ENCODE measurements at places on chromosomes 12 and 14.
A peak's percentile ranks its signal among the peaks of the same experiment; 100 is the strongest.

- no peak for ATAC-seq
Observed at GRCh38 chr12:124055066-124055465, 82.1 kb downstream of the ZNF664 start.

DNA sequence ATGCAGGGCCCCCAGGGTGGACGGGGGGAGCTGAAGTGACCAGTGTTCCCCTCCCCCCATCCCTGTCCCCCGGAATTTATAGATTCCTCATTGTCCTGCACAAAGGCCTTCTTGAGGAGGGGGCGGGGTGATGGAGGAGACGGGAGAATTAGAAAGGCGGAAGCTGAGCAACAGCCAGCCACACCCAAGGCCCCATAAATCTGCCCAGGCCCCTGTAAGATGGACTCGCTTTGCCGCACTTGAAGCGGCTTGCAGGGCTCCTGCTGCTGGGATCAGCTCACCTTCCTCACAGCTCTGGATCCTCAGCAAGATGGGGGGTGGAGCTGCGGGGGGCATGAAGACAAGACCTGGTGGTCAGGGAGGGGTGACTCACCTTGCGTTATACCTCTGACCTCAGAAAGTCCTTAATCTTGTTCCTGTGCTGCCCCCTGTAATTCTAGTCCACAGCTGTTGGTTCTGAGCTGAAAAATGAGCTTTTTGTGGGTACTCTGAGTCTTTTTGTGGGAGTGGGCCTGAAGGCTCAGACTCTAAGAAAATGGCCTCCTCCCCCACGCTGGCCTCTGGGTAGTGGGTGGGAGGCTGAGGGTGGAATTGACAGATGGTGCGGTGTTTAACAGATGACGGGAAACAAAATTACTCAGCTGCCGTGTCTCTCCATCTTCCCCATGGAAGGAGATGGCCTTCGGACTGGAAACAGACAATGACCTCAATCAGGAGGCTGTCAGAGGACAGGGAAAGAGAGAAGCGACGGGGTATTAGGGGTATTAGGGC is 15.8 kb upstream of the ANKRD33 start:
- no peak for ATAC-seq

- ATAC-seq = no peak
Observed at GRCh38 chr14:23105348-23105824, 597 bp upstream of the CIROP start.

DNA sequence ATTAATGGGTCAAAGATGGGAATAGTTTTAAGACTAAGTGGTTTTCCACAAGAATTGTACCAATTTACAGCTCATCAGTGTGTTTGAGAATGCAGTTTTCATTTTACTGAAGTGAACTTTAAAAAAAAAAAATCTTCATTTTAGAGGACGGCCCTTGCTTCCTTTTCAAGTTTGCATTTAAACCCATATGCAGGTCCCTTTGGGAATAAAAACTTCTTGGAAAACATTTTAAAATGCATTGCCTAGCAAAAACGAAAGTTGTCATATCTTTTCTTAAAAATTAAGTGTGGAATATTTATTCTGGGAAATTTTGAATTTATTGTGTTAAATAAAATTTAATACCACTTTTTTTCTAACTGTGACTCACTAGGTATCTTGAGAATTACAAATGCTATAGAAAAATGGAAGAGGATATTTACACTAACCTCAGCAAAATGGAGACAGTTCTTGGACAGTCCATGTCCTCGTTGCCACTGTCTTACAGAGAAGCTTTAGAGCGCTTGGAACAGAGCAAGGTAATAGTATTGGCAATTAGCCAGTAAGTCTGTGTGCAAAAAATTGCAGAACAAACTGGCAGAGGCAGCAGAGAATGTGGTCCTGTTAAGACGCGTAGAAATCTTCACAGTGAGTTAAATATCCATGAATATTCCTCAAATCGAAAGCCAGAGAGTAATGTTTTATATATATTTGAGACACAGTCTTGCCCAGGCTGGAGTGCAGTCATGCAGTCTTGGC is 209.7 kb downstream of the SYNE2 start:
- no peak for ATAC-seq

- ATAC-seq = no peak
Observed at GRCh38 chr12:133234971-133235370, 706 bp downstream of the ANHX start.

GRCh38 chr14:102926104-102926503 is 3.6 kb downstream of the AMN start:
- ATAC-seq = no peak

GRCh38 chr12:109892748-109893147 is 7.3 kb upstream of the TCHP start:
- no peak for ATAC-seq

DNA sequence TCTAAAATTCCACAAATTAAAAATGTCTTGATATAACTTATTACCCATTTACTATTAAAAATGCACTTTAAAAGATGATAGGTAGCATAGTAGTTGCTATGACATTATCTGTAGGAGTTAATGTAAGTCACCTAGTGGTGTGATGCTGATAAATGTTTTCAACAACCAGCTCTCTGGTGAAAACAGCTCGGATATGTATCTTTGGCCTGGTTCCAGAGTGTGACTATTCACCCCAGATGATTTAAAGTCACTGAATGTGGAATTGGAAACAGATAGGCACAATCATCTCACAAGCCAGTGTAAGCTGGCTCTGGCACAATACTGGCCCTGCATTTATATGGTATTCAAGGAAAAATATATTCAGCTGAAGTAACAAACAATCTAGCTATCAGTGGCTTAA is 9.2 kb upstream of the CCDC196 start:
- ATAC-seq = no peak

DNA sequence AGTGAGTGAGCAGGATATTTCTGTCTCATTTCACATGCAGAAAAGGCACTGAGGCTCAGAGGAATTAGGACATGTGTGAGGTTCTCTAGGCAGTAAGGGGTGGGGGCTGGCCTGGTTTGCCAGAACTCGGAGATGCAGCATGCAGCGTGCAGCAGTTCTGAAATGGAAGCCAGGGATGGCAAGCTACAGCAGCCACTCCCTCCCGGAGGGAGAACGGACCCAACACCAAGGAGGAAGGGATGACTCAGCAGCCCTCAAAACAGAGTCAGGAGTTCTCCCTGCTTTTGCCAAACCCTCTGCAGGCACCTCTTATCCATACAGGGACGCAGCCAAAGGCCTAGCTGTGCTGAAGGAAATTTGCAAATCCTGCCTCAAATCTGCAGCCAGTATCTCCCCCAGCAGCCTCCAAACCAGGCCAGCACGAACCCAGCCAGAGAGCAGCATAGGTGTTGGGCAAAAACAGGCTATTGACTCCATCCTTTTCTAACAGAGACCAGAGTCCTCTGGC is 10.3 kb upstream of the SERPINA3 start:
- ATAC-seq = peak; percentile 89

GRCh38 chr12:109920261-109920780 is 20.2 kb downstream of the TCHP start:
- no peak for ATAC-seq

GRCh38 chr12:48901278-48901677 is 24.0 kb downstream of the FKBP11 start:
- no peak for ATAC-seq

- no peak for ATAC-seq
Observed at GRCh38 chr12:89084751-89085150, 267.6 kb downstream of the DUSP6 start.

All from gastroesophageal sphincter (tissue), 4 donors.